ENCODE measurements at places on chromosomes 2 and 18. TPM values are rescaled to one million over a fixed set of nuclear protein-coding genes. Genes with fewer than 3 reads are reported as not detected.

DNA sequence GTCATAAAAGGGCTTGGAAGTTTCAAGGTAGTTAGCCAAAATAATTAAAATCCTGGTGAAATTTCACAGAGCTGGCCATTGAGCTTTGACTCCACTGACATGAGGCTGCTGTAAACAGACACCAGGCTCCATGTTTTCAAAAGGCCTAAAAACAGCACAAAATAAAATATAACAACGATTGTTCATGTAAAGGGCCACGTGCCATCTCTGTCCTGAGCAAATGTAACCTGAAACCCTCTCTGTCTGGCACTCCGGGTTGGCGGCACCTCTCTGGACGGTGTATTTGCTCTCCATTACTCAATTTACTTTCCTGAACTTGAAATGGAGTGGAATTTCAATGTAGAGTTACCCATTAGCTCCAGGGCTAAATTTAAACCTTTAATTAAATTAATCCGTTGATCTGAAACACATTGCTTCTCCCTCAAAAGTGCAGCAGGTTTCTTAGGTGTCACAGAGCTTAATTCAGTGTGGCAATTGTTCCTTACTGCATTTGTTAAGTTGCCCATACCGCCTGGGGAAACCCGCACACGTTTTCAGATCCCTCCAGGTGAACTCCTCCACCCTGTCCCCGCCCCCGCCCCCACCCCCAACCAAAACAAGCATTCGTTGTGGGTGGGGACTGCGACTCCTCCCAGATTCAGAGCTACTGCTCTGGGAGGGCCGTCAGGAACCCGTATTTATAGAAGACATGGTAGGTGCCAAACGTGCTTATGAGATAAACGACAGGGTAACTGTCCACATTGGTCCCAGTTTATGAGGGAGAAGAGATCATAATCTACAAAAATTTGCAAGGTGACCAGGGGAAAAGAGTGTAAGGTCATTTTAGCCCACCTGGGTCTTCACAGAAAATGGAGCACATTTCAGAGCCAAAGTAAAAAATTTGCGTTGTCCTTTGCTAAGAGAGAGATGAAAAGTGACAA is 1.2 kb upstream of the CABLES1 start:
- DNase-seq, result peak; percentile 25

DNA sequence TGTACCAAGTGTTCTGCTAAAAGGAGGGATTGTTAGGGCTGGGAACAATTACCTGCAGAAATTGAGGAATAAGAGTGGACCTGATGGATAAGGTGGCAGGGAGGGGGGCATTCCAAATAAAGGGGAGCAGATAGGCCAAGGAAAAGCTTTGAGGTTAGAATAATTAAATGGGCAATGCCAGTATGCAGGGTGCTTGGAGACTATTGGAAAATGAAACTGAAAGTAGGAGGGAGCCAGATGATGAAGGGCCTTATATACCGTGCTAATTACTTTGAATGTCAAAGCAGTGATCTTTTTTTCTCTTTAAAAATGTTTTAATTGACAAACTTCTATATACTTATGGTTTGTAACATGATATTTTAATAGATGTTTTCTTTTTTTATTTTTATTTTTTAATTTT is 42.9 kb downstream of the MMADHC start:
- DNase-seq, result no peak

GRCh38 chr18:51527826-51528225 is 330.3 kb upstream of the MEX3C start:
- DNase-seq, result peak; percentile 88

DNA sequence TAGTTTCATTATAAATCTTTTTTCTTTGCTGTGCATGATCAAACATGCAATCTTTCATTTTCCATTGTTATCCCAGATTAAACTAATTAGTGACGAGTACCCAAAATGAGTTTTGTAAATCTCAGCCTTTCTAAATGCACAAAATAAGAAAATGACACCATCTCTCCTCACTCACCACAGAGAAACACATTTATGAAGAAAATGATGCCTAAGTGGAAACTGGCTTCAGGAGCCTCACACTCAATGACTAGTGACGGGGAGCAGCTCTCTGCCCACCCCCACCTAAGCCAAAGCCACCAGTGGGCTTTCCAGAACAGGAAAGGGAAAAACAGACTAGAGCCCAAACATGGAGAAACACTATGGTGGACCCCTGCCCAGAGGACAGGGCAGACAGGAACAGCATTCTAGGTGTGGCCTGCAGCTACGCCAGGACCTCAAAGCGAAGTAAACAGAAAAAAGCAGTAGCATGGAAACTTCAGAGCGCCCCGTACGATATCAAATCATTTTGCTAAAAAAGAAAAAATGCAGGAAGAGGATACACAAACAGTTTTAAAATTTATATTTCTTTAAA is 113.5 kb downstream of the RBMS1 start:
- DNase-seq, result no peak

- no peak for DNase-seq
Measured at GRCh38 chr18:25313268-25313667, 38.7 kb downstream of the ZNF521 start.

DNA sequence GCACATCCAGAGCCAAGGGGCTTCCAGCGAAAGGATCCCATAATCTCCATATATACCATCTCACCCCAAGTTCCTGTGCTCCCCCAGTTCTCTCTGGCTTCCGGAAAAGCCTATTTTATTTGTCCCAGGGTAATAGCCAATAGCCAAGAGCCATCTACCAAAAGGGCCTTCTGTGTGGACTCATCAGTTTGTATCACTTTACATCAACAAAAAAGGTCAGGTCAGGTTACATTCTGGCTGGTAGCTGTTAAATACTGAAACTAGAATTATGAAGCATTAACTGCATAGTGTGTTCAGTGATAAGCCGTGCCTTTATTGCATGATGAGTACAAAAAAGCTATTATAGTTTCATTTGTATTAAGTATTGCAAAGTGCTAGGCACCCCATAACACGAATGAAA is 223.7 kb downstream of the IRS1 start:
- DNase-seq, result no peak

DNA sequence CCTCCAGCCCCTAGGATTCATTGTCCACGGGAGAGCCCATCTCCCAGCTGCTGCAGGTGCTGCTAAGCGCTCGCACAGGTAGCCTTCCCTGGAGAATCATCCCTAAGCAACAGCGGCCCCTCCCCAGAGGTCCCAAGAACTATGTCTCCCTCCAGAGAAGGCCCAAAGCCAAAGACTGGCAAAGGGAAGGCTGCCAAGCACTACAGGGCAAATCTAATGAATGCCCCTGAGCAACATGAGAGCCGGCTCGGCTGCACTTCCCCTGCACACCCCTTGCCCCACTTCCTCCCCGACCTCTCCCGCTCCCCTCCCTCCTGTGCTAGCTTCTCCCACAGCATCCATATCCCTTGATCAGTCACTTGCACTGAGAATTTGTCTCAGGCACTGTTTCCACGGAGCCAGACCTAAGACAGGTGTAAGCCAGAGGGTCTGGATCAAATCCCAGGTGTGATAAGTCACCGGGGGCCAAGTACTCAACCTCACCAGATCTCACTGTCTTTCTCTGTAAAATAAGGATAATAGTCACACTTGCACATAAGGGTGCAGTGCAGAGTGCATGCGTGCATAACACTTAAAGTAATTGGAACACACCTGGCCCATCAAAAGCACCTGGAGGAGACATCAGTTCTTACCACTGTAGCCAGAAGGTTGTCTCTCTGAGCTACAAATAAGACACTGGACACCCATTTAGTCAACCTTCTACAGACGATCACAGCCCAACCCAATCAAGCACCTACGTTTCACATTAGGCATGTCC is 20.1 kb upstream of the COL6A3 start:
- no peak for DNase-seq

GRCh38 chr2:24576617-24577016 is 85.6 kb downstream of the NCOA1 start:
- DNase-seq, result no peak

- DNase-seq, result no peak
Measured at GRCh38 chr2:21773168-21773567, 649.4 kb downstream of the TDRD15 start.

Gene TUBA3E
- not detected for total RNA-seq
